AG04449 (cell line): ENCODE measurements at places on chromosomes 13 and 19.

DNA sequence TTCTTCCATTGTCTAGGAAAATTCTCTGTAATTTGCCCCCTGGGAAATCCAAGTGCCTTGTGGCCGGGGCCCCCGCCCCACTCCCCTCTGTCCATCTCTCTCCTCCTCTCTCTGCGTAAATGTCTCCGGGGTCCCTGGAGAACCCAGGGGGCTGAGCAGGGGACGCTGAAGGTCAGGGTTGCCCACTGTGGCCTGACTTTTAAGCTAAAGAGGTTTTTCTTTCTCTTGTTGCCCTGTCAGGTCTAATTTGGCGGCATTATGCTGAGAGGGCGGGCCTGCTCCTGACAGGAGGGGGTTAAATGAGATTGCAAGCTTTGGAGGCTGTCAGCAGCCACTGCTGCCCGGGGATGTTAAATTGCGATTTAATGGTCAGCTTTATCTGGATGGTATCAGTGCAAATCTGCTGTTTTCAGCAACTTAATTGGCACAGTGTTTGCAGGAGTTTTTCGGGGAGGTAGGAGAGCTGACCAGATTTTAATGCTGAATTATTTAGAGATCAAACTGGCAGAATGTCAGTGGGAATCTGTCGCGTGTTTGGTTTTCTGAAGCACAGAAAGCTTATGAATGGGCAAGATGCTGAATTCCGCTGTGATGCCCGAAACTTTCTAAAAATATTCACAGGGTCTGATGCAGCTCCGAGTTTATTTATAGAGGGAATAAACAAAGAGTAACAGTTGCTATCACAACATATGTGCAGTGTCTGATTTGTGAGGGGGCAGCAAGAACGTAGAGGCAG, 93.2 kb upstream of the SOX1 start:
- DNase-seq = no peak

DNA sequence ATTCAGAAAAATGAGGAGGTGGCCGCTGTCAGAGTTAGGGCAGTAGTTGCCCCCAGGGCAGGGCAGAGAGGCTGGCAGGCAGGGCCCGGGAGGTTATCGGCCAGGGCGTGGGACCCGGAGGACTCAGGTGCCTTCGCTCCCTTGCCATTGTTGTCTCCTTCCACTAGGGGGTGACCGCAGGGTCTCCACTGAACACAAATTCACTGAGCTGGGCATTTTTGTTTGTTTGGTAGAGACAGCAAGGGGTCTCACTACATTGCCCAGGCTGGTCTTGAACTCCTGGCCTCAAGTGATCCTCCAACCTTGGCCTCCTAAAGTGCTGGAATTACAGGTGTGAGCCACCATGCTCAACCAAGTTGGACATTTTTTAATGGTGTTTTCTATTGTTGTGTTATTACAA, 25.1 kb downstream of the CARS2 start:
- no peak for DNase-seq

DNA sequence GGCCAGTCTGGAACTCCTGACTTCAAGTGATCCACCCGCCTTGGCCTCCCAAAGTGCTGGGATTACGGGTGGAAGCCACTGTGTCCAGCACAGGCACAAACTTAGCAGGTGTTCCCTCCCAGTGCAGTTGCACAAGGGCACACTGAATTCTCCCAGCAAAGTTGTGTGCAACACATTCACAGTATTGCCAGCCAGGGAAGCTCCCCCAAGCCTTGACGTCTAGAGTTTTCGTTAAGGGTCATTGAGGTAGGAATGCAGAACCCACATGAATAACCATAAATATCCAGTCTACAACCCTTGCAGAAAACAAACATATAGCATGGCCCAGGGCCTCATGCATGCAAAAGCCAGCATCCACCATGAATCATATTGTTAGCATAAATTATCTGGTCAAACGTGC, 3.3 kb upstream of the AURKC start:
- no peak for DNase-seq

- no peak for DNase-seq
Observed at GRCh38 chr13:60613080-60613479, 216.1 kb downstream of the TDRD3 start.

GRCh38 chr13:29771247-29771646, 79.2 kb downstream of the UBL3 start:
- no peak for DNase-seq

DNA sequence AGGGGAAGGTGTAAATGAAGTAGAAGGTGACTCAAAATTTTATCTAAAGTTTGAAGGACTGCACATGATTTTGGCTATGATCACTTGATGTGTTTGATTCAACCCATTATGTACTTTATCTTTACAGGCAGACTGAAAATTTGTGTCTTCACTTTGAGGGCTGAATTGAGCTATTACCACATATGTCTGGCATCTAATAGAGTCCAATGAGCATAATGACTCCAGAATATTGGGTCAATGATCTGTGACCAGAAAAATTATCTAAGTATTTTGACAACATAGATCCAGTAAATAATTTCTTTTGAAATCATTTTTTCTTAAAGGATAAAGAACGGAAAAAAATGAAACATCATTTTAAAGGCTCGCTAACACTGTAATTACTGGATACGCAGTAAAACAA, 2810.0 kb downstream of the PCDH9 start:
- DNase-seq = no peak

DNA sequence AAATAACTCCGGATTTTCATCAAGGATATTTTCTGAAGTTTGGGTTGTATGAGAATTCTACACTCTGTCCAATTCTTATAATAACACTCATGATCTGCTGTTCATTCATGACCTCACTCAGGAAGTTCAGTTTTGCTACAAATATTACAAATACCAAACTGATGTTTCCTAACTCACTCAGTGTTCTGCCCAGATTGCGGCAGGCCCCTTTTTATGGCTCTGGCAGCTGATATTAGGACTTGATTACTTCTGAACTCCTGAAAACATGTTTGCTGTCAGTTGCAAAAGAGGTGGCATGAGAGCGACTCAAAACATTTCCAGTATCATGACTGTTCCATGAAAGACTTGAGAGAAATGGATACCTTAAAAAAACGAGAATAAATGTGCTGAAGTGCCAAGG, 188.0 kb downstream of the RGCC start:
- DNase-seq = peak; percentile 59
